Right atrium auricular region (tissue), 2 donors: ENCODE measurements at places on chromosomes 3 and 15. TPM values are rescaled to one million over a fixed set of nuclear protein-coding genes. Genes with fewer than 3 reads are reported as not detected.
A peak's percentile ranks its signal among the peaks of the same experiment; 100 is the strongest.

CLDN11 gene
- total RNA-seq = 9.0 TPM

CCR4 gene
- total RNA-seq = 0.33 TPM

ITIH1 gene
- total RNA-seq = not detected

ROPN1 gene
- total RNA-seq = not detected

FETUB gene
- total RNA-seq = not detected

TNFAIP8L3 gene
- total RNA-seq = 1.2 TPM

DNA sequence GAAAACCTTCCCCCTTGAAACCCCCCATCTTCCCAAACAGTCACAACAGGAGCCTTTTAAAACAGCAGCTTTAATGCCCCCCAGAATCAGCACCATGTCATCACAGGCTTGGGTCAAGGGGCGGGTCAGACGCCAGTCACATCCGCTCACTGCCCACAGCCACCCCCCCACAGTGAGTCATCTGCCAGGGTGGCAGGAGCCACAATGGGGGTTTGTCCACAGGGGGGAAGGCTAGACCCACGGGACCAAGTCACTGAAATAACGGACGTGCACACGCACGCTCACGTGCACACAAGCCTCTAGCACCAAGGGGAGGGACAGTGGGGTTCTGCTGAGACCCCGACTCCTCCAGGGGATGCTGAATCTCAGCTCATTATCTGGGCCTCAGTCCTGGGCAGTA lies 441 bp upstream of the UCN2 start:
- peak; percentile 64 for DNase-seq

DNA sequence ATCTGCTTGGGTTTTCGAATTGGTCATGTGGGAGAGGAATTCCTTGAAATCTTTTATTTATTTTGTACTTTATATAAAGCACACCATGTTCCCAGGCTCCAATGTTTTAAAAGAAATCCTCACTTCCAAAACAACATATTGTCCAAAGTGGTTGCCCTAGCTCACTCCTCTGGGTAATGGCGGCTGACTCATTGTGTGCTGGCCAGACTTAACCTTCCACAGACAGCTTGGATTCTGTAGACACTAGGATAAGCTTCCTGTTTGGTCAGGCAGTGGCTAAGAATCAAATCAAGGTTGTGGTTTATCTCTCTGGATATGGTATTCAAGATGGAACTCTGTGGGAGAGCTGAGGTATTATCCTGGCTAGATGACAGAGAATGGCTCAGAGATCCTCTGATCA lies 55.8 kb upstream of the FAM98B start:
- peak; percentile 76 for DNase-seq

DNA sequence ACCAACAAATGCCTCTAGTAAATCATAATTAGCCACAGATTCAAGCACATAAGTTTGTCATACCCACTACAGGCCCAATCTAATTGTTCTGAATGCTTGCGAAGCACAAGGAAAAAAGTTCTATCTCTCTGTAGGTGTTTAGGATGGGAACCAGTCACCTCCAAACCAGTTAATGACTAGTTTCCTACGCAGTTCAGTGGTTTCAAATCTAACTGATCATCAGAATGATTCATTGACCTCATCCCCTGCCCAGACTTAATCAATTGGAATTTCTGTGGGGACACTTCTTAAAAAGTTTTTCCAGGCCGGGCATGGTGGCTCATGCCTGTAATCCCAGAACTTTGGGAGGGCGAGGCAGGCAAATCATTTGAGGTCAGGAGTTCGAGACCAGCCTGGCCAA lies 24.3 kb upstream of the MASP1 start:
- DNase-seq = no peak

DNA sequence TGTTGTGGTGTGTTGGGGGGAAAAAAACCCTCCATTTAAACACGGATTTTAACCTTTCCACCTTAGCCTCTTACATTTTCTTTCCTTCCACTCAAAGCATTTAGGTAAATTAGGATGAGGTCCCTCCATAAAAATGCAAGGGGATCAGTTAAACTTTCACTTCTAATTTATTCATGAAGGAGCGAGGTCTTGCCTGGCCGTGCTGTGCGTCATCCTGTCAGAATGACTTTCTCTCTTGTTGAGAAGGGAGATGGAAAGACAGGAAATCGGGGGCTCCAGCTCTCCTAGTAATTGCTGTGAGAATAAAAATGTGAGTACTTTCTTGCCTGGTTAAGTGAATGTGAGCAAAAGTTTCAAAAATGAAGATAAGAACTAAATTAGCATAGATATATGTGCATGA lies 962.3 kb upstream of the NR2F2 start:
- no peak for DNase-seq

GRCh38 chr3:76383781-76384180 lies 598.4 kb upstream of the ZNF717 start:
- DNase-seq = no peak

DNA sequence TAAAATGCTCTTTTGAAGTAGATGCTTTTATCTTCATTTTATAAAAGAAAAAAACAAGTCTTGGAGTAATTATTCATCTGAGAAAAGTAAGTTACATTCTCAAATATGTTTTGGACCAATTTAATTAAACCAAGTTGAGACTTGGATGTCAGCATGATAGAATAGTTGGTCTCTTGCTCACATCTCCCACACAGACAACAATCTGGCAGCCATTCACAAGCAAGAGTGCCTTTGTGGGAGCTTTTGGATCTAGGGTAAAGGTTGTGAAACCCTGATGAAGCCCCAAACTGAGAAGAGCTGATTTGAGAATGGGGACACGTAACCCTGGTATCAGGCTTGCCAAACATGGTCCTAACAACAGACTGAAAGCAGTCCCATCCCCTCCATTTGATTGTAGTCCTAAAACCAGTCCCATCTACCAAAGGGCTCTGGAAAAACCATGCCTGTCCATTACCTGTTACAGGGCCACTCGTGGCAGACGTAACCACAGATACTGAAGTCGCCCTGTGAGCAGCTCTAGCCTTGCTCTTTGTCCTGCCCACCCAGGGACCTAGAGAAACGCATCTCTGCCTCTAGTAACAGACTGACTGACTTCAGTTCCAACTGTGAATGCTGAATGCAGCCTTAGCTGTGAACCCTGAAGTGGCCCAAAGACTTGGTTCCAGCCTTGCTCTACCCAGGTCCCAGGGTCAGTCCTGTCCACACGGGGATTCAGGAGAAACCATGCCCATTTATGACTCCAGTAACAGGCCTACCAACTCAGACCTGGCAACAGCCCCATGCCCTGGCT lies 145.5 kb upstream of the SYNPR start:
- no peak for DNase-seq

DNA sequence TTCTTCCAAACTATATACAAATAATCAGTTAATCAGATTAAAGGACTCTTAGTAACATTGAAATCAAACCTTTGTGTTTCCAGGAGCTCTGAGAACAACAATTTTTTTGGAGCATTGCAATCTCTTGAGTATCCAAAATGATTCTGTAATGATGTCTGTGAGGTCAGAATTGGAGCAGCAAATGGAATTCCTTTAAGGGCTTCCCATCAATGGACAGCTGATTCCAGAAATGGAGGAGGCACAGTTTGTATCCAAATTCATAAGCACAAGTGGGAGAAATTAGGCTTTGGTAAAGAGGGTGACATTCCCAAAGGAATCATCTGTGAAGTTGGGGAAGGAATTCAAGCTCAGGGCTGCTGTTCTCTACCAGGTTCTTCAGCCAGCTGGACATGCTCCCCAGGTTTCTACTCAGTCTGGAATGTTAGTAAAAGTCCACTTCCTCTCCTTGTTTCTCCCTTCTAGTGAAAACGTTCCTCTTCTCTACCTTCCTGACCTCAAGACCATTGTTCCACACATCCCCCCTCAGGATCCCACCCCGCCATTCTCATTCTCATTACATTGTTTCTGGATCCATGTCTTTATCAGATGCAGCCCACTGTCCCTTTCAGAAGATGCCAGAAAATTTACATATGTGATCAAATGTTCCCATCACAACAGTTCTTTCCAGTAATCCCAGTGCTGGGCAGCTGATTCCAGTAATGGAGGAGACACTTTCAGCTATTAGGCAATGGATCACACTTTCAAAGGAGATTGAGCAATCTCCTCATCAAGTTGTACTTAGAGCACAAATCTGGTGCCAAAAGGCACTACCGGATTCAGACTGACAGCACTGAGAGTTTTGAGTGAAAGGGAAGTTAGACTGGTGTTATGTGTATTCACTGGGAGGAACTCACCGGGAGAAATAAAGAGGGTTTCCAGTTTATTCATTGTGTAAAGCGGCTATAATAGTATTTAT lies 391.3 kb upstream of the TPRG1 start:
- peak; percentile 74 for DNase-seq

GRCh38 chr3:197181741-197182140 lies 116.7 kb downstream of the DLG1 start:
- no peak for DNase-seq

DNA sequence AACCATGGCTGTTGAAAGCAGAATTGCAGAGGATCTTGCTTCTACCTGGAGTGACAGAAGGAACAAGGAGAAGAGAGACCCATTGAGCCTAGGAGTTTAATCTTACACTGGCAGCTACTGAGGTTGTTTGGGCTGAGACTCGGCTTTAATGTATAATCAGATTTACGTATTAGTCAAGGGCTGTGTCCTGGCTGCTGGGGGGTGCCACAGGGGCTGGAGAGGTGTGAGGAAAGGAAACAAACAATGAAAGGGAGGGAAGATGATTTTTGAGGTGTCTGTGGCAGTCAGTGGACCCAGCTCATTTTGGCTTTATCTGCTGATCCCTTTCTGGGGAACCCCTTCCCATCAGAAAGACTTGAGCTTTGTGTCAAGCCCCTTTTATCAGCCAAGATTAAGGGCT lies 95.7 kb downstream of the PRICKLE2 start:
- no peak for DNase-seq

DNA sequence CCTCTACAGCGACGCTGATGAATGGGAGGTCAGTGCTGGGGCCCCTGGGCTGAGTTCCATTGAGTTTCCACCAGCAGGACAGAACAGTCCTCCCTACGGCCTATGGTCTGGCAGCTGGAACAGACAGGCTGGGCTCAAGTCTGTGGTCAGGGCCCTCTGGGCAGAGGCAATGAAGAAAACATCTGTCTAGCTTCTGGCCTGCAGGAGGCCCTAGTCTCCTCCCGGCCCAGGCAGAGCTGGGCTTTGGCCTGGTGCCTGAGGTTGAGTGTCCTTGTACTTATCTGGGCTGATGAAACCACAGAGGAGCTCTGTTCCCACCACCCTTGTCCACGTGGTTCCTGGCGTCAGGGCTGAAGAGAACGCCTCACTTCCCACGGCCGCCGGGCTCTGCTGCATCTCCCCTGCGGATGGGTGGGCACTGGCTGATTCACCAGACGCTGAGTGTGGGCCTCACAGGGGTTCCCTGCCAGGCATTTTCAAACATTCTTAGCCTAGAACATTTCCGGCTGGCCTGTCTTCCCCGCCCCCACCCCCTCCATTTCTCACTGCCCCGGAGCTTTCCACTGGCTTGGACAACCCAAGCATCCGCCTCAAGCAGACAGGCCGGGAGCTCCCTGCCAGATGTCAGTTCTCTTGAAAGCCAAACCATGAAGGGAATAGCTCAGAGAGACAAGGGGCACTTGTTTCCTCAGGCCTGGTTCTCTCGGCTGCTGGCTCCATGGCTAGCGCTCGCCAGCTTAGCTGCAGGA lies 20.3 kb downstream of the PPCDC start:
- peak; percentile 100 for DNase-seq

DNA sequence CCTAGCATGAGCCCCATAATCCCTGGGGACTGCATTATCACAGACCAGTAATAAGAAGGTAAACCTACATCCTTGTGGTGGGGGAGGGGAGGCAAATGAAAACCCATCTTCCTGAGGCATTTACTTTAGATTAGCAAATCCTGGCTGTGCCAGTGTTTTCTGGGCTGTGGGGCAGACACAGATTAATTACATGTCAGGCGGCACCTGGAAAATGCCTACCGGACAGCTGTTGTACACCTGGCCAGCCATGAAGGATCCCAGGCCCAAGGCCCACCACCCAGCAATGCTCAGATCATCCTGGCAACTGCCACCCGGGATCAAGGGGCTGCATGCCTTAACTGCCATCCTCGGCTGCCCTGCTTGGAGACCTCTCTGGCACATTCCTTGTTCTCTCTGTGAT lies 59.1 kb upstream of the RASA2 start:
- no peak for DNase-seq

DNA sequence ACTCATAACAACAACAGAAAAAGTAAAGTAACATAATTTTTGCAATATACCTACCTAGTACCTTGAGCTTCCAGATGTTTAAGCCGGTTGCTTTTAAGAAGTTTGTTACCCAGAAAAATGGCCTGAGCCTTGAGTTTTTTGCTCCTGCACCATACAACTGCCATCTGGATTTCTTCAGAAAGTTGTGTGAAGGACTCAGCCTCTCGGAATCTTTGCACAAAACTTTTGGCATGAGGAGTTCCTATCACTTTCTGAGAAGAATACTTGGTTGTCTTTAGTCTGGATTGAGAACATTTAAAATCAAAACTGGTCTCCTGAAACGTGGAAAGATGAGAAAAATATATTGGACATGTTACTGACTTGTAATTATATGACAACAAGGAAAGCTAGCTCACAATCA lies 17.3 kb downstream of the GTPBP8 start:
- no peak for DNase-seq

DNA sequence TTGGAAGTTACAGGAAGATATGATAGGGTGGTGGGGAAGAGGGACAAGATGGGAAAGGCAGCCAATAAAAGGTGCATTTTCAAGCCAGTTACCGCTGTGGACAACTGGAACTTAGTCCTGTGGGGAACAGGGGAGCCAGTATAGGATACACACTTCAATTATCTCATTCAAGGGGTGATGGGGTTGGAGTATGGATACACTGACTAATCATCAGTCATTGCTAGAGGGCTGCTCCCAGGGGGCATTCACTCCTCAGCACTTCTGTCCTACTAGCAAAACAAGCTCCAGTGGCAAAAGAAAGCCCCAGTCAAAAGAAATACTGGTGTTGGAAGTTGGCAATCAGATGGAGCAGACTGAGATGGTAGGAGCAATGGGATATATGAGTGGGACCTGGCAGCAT lies 183.4 kb upstream of the GADL1 start:
- DNase-seq = no peak
